Memory B cell (primary cell): ENCODE measurements at places on chromosomes 2 and 18.

GRCh38 chr2:579351-579886, 97.8 kb downstream of the TMEM18 start:
- no peak for DNase-seq

DNA sequence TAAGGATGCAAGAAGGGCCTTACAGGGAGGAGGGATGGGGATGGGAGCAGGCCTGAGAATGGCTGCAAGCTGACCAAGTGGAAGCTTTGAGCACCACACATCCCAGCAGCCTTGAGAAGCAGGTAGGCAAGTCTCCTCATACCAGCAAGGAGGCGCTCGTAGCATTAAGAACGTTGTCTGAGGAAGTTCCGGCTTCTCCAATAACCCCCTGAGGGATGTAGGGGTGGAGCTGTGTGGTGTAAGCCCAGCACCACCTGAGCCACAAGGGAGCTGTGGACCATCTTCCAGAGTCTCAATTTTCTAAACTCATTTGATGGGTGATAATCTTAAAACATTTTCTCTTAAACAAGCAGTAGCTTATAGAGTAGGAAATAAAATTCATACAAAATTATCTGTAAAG, 50.6 kb downstream of the ST3GAL5 start:
- DNase-seq, result no peak

GRCh38 chr2:230809015-230809414, 55.7 kb upstream of the ITM2C start:
- DNase-seq, result no peak

DNA sequence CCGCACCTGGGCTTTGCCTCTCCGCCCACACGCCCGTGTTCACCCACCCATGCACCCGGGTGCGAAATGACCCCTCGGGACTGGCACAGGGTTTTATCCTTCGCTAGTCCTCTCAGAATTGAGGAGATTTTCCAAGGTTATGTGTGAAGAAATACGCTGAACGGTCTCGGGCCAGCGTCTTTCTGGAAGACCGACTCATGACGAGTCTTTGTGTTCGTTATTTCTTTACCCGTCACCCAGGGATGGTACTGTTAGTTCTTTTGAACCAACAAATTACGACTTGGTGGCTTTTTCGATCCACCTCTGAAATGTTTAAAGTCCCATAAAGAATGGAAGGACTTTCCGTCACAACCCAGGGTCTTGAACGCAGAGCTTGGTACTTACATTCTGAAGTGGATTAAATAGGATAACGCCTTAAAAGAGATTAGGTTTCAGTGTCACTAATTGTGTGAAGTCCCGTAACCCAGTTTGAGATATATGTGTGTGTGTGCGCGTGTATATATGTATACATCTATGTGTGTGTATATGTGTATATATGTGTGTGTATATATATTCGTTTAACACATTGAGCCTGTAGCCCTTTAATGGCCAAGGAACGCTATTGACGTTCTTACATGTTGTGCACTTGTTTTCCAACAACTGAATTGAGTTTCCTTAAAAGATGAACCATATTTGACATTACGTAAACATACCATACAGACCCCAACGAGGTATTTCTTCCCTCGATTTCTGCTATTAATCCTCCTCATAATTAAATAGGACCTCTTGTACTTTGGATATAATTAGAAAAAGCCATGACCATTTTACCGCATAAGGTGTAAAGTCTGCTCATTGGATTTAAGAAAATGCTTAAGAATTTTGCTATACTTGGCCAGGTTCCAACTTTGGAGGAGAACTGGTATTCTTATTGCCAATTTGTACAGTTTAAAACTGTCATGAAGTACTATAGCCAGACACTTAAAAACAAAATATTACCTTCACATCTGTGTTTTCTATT, 889 bp downstream of the ZC3H15 start:
- DNase-seq, result peak; percentile 65

GRCh38 chr18:79764131-79764530, 33.6 kb upstream of the KCNG2 start:
- DNase-seq, result no peak

GRCh38 chr18:22841840-22842239, 91.3 kb upstream of the RBBP8 start:
- no peak for DNase-seq

DNA sequence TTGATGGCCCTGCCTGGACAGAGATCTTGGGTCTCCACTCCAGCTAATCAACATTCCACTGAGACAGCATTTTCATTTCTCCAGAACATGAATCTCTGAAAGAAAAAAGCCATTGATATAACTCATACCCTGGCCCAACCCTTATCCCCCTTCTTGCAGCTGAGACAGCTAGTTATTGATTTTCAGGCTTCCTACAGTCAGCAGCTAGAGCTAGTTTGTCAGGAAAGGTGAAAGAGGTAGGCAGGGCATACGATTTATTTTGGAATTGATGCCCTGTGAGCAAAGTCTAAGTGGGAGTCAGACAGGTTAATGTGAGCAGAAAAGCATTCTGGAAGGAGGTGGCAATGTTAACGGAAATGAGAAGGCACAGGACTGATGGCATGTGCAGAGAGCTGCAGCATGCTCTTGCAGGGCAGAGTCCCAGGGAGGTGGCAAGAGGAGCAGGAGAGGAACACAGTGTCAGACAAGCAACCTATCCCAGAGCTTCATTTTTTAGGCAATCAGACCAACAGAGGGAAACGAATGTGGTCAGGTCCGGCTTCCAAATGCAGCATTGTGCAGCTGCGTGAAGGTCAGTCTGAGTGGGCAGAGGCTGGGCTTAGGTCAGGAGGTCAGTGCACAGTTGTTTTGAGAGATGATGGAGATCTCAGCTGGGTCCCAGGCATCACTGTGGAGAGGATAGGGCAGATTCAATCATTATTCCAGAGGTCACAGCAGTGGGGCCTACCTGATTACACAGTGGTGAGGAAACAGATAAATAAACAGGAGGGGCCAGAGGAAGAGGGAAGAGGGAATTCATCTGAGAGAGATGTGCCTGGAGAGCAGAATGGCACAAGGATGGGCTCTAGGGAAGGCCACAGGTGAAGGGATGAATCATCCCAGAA, 134.8 kb downstream of the CMPK2 start:
- no peak for DNase-seq

- DNase-seq, result peak; percentile 54
These were observed 65.2 kb downstream of the CCDC195 start for GRCh38 chr2:224650815-224651439.
